ENCODE measurements at places on chromosomes 4 and X.

- no peak for DNase-seq
Measured at GRCh38 chr4:101022151-101023024, 324.9 kb downstream of the PPP3CA start.

GRCh38 chrX:3384327-3384726 is 37.9 kb upstream of the MXRA5 start:
- no peak for DNase-seq

DNA sequence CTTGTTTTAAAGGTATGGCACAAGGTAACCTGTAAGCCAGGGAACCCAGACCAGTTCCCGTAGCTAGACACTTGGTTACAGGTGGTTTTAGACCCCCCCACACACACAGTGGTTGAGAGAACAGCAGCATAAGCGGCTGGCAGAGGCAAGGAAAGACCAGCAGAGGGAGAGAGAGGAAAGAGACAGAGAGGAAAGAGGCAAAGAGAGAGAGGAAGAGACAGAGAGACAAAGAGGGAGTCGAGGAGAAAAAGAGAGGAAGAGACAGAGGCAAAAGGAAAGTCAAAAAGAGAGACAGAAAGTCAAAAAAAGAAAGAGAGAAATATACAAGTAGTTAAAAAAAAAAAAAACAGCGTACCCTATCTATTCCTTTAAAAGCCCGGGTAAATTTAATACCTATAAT is 19.5 kb upstream of the PCSK1N start:
- no peak for DNase-seq

GRCh38 chrX:112814496-112814895 is 26.1 kb downstream of the AMOT start:
- DNase-seq: no peak

GRCh38 chrX:13380211-13380610 is 60.4 kb upstream of the ATXN3L start:
- no peak for DNase-seq

DNA sequence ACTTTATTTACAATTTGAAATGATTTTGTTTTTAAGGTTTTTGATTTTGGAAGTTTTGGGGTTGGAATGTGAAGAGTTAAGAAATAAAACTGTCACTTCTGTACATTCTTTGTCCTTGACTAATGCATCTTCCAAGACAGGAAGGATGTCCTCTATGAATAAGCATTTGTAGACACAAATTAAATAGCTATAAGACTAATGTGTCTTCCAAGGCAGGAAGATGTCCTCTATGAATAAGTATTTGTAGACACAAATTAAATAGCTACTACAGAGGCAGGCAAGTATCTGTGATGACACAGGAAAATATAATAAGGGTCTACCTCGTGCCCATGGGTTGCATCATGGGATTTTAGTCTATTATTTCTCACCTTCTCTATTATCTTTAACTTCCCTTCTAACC is 14.5 kb downstream of the PRSS48 start:
- no peak for DNase-seq

- no peak for DNase-seq
Measured at GRCh38 chr4:161320377-161320776, 843.4 kb downstream of the FSTL5 start.
